ENCODE measurements at places on chromosomes 12 and 14. TPM values are rescaled to one million over a fixed set of nuclear protein-coding genes. Genes with fewer than 3 reads are reported as not detected.

- no peaks in the 10 kb centered on the region for H3K4me1 ChIP-seq
- H3K27me3 ChIP-seq, result no peaks in the 10 kb centered on the region
- H3K36me3 ChIP-seq, result no peaks in the 10 kb centered on the region
- no peak overlapping the region for H3K27ac ChIP-seq
- DNase-seq, result no peak
- no peak overlapping the region for H3K4me3 ChIP-seq
These were observed 132.5 kb downstream of the KTN1 start for GRCh38 chr14:55712491-55712890.

DNA sequence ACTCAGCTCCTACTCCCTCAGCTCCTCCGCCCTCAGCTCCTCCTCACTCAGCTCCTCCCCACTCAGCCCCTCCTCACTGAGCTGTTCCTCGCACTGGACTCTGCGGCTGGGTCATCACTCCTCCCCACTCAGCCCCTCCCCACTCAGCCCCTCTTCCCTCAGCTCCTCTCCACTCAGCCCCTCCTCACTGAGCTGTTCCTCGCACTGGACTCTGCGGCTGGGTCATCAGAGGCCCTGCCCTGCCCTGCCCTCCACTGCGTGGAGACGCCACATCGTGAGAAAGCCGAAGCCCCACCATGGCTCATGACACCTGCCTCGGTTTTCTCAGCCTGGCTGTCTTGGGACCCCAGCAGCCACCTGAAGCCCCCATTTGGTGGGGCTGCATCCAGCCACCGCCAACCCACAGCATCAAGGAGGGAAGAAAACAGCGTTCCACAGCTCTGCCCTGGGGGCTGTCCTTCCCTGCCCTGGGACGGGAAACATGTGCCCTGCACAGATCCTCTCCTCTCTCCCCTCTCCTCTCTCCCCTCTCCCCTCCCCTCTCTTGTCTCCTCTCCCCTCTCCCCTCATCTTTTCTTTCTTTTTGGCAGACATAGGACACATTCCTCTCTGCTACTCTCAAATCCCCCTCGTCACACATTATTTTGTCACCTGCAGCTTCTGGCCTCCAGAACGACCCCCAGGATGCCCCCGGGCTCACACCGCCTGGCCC is 17.7 kb downstream of the NOC4L start:
- H3K4me3 ChIP-seq, result no peak overlapping the region
- H3K27ac ChIP-seq, result no peak overlapping the region
- no peaks in the 10 kb centered on the region for H3K36me3 ChIP-seq
- peaks cover 11% of the 10 kb centered on the region for H3K4me1 ChIP-seq

DNA sequence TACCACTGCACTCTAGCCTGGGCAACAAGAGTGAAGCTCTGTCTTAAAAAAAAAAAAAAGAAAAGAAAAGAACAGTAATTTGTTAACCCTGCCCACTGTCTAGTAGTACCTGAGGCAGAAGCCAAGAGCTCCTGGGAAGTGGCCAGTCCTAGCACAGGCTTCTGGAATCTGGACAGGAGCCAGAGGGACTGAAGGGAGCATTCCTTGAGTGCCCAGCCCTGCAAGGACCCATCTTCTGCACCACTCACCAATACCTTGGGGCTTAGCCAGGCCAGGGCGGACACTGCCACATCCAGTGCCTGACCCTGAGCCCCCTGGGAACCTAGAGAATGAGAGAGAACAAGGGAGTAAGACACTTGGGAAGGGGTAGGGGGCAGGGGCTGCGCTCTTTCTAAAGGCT is 33.7 kb downstream of the PARP2 start:
- no peak overlapping the region for H3K4me3 ChIP-seq
- no peak overlapping the region for H3K27ac ChIP-seq

Gene PDE3A
- not detected for total RNA-seq

All from activated naive CD8-positive, alpha-beta T cell treated with anti-CD3 and anti-CD28 coated beads, Interleukin-2, amount 10 ng/mL, durations not matched to agents 7 days and 5 days (primary cell).